Adipose tissue (tissue), 3 donors: ENCODE measurements at places on chromosomes 7 and 10. TPM values are rescaled to one million over a fixed set of nuclear protein-coding genes. Genes with fewer than 3 reads are reported as not detected.

Gene PRRT4
- 57.4 TPM for polyA plus RNA-seq

Gene RSPH10B2
- polyA plus RNA-seq, result not detected

Gene VAX1
- not detected for polyA plus RNA-seq

Gene MMD2
- not detected for polyA plus RNA-seq

Gene ERVW-1
- not detected for polyA plus RNA-seq

Gene DPCD
- 31.7 TPM for polyA plus RNA-seq

Gene NODAL
- not detected for polyA plus RNA-seq

Gene ATP6V0A4
- 0.14 TPM for polyA plus RNA-seq

Gene CARD11
- polyA plus RNA-seq, result 0.79 TPM
